ENCODE measurements at places on chromosomes 16 and 17. TPM values are rescaled to one million over a fixed set of nuclear protein-coding genes. Genes with fewer than 3 reads are reported as not detected.

Gene HS3ST6
- not detected for total RNA-seq

Gene ZNF469
- total RNA-seq: 5.3 TPM

Gene TBX2
- total RNA-seq: 11.6 TPM

Gene CCL15
- not detected for total RNA-seq

Gene CNGB1
- not detected for total RNA-seq

Gene PSMC3IP
- total RNA-seq: 1.8 TPM

Gene UTS2R
- not detected for total RNA-seq

Gene STH
- total RNA-seq: not detected

Gene NXN
- total RNA-seq: 68.8 TPM

Gene OTOP3
- not detected for total RNA-seq

Gene PRSS53
- 2.7 TPM for total RNA-seq

Gene PRSS21
- total RNA-seq: not detected

Gene RAB37
- total RNA-seq: under 0.01 TPM

Gene IGFBP4
- total RNA-seq: 801 TPM

Gene STX1B
- 0.72 TPM for total RNA-seq

- DNase-seq: peak; percentile 93
Measured at GRCh38 chr17:38598536-38598935, 7.2 kb downstream of the SRCIN1 start.

DNA sequence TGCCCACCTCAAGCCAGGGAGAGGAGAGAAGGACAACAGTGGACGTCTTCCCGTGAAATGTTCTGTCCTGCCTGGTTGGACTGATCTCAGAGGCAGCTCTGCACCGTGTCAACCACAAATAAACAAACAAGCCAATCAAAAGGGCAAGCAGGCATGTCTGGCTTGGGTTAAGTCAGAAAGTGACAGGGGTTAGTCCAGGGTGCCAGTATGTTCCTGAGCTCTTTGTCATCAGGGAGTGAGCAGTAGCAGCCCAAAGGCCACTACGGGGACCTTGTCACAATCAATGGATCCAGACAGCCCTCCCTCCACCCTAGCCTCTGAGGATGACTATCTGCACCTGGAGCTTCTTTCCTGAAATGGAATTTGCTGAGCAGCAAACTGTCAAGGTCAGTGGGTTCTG, 35.0 kb downstream of the CNGB1 start:
- no peak for DNase-seq

GRCh38 chr16:25165284-25165683, 51.5 kb upstream of the AQP8 start:
- DNase-seq: no peak

DNA sequence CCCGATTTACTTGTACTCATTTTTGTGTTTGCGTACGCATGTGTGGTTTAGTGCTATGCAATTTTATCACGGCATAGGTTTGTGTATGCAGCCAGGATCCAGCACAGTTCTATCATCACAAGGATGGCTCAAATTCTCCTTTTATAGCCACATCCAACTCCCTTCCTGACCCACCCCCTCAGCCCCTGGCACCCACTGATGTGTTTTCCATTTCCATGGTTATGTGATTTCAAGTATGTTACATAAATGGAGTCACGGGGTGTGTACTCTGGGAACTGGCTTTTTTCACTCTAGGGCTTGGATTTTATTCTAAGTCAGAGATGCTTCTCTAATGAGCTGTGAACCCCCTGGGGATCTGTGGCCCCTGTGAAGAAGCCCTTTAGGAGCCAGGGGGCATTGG, 16.8 kb downstream of the IL4R start:
- DNase-seq: peak; percentile 94

DNA sequence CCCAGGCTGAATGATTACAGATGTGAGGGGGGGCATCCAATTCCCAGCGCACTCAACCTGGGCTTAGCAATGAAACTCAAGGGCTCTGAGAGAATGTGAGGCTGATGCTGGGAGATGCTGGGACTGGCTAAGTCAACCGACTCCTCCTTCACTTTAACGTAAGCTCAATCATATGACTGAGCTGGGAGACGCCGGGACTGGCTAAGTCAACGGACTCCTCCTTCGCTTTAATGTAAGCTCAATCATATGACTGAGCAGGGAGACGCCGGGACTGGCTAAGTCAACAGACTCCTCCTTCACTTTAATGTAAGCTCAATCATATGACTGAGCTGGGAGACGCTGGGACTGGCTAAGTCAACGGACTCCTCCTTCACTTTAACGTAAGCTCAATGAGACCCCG, 179.4 kb downstream of the VPS53 start:
- no peak for DNase-seq

DNA sequence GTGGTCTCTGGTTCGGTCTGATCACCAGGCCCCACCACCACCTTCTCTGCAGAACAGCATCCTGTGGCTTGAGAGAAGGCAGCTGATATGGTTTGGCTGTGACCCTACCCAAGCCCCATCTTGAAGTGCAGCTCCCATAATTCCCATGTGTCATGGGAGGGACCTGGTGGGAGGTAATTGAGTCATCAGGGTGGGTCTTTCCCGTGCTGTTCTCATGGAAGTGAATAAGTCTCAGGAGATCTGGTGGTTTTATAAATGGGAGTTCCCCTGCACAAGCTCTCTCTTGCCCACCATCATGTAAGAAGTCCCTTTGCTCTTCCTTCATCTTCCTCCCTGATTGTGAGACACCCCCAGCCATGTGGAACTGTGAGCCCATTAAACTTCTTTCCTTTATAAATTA, 352.3 kb upstream of the CDH5 start:
- DNase-seq: no peak

DNA sequence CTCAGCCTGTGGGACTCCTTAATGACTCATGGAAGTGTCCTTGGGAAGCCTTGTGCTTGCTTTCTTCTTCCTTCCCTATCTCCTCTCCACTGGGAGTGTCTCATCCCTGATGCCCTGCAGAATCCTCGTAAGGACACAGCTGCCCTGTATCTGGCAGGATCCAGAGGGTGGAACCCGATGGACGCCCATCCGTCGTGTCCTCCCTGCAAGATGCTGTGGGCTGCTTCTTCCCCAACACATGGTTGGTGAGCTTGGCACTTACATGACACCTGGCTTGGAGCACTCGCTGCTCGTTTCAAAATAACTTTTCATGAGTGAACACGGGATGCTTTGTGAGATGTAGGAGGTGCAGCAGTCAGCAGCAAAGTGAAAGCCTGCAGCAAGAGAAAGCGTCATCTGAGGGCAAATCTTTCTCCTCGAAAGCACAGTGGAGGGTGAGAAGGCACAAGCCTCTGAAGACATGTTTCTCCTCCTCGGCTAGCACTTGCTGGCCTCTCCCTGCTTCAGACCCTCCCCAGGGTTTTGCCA, 3.3 kb downstream of the CCL15 start:
- no peak for DNase-seq

- DNase-seq: no peak
Measured at GRCh38 chr17:37148156-37148555, 199.4 kb downstream of the AATF start.

- DNase-seq: peak; percentile 95
Measured at GRCh38 chr17:72118335-72119076, 2.3 kb upstream of the SOX9 start.

GRCh38 chr17:19361326-19361725, 1.2 kb downstream of the B9D1 start:
- DNase-seq: no peak

GRCh38 chr16:70675851-70676513, 9.9 kb downstream of the MTSS2 start:
- peak; percentile 52 for DNase-seq

DNA sequence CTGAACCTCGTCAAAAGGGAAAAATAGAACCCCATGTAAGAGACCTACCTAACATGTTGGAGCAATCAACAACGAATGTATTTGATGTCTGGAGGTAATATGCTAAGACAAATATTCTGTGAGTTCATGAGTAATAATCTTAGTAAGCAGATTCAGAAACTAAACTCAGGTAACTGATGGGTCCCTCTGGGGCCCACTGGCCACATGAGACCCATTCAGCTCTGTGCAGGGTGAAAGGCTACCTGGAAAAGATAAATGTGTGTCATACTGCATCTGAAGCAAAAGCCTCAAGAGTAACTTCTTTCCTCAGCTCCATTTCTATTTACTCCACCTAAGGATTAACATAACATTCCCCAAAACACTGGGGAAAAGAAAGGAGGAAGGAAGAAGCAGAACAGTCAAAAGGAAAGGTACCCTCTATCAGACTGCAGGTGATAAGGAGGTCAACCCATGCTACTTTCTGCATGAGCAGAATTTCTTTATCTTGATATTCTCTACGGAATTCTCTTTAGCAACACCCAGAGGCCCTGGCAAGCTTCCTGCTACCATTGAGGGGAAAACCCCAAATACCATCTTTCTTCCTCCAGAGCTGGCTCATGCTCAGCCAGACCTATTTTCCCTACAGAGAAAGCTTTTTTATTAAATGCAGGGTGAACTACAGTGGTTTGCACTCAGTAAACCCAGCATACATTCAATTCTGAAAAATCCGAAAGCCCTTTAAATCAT, 37.7 kb upstream of the ABCA6 start:
- peak; percentile 23 for DNase-seq

DNA sequence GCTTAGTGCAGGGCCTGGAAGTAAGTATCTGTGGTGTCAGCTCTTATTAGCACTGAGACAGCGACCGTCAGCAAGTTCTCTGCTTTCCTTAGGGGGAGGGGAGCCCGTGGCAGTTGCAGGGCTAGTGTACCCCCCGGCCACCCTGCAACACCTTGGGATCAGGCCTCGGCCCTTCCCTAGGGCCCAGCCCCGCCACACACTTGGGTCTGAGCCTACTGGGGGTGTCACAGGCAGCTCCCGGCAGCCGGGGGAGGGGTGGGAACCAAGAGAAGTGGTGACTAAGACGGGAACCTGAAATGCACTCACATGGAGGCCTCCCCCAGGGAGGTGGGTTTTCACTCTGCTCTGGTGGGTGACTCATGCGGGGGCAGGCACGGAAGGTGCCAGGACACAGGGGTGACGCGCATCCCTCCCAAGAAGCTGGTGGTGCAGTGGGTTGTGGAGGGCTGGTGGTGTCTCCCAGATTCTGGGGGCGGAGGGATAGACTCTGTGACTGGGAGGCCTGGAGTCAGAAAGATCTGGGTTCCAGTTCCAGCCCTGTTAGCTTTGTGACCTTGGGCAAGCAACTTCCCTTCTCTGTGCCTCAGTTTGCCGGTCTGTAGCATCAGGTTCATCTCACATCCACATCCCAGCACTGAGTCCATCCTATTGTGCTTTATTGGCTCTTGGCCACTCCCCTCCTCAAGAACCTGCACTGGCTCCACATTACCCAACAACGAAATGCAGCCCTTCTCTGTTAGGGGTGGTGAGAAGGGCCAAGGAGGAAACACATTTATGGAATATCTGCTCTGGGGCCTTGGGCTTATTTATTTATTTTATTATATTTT, 44.5 kb downstream of the LAT start:
- peak; percentile 95 for DNase-seq

- no peak for DNase-seq
Measured at GRCh38 chr17:2952174-2952845, 111.1 kb downstream of the OR1D5 start.

- DNase-seq: no peak
Measured at GRCh38 chr17:45248132-45248957, 13.5 kb downstream of the SPATA32 start.

DNA sequence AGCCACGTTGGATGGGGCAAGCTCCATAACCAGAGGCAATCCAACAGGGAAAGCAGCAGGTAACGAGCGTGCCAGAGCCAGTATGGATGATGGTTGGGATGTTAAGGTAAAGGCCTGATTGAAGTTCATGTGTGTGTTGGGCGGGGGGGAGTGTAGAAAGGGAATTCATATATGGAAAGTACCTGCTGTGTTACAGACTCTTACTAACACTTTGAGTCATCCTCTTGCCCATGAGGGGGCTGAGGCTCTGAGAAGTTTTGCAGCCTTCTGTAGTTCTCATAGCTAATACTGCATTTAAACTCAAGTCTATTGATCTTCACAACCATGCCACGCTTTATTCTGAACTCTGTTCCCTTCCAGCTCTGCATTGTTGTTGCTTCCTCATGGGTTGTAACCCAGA, 28.5 kb downstream of the SYCE1L start:
- no peak for DNase-seq

- no peak for DNase-seq
Measured at GRCh38 chr17:56577190-56577842, 16.2 kb upstream of the NOG start.

- peak; percentile 71 for DNase-seq
Measured at GRCh38 chr17:82649501-82650261, 1.4 kb upstream of the WDR45B start.

DNA sequence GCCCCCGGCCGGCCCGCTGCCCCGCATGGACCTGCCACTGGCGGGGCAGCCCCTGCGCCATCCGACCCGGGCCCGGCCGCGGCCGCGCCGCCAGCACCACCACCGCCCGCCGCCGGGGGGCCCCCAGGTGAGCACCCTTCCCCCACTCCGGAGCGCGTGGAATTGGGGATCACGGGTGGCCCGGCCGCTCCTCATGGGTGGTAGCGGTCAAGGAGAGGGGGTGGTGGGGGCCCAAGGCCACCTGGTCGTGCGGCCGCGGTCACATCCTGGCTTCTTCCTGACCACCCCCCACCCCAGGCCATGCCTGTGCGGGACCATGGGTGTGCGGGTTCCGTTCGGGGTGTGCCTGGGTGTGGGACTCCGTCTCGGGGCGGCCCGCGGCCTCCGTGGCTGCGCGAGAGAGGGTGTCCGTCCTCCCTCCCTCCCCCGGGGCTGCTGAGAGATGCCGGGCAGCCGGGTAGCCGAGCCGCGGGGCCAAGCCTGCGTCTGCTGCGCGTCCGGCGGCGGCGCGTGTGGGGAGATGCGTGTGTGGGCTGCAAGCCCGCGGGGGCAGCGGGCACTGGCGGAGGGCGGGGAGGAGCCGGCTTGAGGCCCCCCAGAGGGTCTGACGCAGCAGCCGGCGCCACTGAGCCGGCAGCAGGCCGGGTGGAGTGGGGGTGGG, 6.8 kb downstream of the ACD start:
- DNase-seq: peak; percentile 96

- no peak for DNase-seq
Measured at GRCh38 chr16:84763164-84763563, 56.6 kb upstream of the CRISPLD2 start.

DNA sequence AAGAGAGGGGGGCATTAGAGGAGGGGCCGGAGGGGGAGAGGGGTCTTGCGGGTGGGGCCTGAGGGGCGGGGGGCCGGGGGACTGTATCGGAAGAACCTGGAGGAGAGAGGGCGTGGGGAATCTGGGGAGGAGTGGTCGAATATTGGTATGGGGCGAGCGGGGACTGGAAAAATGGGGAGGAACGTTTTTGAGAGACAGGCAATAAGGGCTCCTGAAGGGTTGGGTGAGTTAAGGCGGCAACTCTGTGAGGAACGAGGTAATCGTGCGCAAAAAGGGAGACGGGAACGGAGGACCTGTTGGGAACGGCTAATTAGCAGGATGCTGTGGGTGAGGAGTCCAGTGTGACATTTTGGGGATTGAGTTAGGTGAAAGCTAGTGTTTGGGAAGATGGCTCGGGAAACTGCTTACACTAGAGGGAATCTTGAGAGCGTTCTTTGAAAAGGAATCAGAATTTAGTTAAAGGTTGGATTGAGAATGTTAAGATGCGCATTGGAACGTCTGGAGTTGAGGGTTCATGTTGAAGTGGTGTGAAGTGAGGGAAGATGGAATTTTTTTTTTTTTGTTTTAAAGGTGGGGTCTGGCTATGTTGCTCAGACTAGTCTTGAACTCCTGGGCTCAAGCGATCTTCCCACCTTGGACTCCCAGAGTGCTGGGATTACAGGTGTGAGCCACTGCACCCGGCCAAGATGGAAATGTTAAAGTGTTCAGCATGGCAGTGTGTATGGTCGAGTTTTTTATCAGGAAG, 662 bp downstream of the WIPF2 start:
- peak; percentile 79 for DNase-seq

GRCh38 chr16:88991813-88992350, 14.9 kb upstream of the CBFA2T3 start:
- DNase-seq: no peak

GRCh38 chr17:15269780-15270089, 4.6 kb upstream of the PMP22 start:
- DNase-seq: no peak
